ENCODE measurements at places on chromosomes 11 and 22.

DNA sequence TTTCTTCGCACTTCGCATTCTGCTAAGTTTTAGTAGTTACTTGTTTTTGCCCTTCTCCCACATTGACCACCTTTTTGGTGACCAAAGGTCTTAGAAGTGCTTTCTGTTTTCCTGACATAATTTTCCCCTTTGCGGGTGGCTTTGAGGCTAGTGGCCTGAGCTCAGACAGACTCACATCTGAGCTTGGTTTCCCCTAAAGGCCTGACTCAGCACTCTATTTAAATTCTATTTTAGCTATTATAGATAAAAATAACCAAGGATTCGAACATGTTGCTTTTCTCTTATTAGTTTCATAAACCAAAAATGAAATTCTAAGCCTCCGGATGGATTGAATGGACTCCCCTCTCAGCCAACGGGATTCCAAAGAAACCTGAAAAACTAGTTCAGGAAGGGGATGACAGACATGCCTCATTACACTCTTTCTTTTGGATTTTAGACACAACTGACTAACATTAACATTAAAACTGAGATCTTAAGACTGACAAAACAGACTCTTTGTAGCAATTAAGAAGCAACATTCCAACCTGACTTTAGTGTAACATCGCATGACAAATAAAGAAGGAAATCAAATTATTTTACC is 258.5 kb downstream of the LUZP2 start:
- DNase-seq, result no peak

- no peak for DNase-seq
Measured at GRCh38 chr22:50678218-50678650, 5.6 kb downstream of the SHANK3 start.

GRCh38 chr22:29330753-29331152 is 15.3 kb upstream of the RASL10A start:
- DNase-seq, result no peak

DNA sequence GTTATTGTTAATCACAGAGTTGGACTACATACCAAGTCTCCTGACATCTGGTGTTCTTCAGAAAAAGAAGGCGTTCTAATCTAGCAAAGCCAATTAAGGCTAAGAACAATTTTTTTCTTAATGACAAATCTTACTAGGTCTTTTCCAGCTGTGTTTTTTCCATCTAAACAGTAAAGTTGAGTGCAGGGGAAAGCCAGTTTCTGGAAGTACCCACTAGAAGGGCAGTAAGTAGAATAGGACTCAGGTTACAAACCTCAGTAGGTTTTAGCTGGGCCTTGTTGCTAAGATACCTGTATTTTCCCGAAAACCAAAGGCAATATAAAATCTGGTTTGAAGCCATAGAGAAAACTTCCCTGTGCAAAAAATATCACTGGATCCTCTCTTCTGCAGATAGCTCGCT is 351.9 kb downstream of the ETS1 start:
- DNase-seq, result no peak

DNA sequence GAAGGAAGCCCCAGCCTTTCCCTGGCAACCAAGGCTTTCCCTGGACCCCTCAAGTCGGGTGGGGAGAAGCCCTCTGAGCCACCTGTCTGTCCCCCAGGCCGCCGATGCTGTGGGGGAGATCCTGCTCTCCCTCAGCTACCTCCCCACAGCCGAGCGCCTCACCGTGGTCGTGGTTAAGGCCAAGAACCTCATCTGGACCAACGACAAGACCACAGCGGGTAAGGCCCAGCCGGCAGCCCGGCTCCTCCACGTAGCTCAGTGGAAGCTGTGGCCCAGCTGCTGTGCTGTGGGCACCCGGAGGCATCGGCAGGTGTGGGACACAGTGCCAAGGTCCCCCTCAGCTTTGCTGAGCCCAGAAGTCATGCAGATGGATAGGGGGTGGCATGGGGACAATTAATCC is 12.2 kb upstream of the RHOD start:
- no peak for DNase-seq
